DMS79 treated with DMSO at 0.1 percent for 48 hours (cell line): ENCODE measurements at places on chromosomes 6 and 20.

DNA sequence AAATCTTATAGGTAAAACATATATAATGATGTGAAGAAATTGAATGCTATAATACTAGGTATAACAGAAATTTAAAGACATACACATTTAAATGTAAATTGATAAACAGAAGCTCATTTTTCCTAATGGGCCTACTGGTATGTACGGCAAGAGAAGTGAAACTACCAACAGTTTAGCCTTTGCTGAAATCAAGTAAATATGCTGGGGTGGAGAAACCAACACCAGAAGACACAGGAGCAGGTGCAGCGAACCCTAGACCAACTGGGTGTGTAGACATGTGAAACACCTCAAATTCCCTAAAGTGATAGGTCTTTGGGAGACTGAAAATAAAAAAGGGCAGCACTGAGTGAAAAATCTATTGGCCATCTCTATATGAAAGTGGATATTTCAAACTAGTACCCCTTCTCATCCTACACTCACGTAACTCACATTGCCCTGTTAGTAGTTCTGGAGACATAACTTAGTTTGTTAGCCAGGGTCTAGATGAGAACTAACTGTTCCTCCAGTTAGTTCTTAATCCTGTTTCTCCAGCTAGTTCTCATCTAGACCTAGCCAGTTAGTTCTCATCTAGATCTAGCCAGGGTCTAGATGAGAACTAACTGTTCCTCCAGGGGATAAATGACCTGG lies 53.1 kb downstream of the SLC35D3 start:
- no peak for DNase-seq

DNA sequence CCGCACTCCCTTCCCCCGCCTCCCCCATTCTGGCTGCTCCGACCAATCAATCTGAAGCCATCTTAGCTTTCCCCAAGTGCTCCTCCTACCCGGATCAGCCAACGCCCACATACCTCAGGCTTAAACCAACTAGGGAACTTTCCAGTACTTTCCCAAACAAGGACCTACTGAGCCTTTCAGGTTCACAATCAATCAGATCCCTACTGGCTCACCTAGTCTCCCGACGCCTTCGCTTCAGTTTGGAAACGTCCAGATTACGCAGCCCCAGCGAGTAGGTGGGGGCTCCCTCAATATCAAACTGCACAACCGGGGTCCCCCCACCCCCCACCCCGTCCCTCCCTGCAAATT lies 432 bp downstream of the HSPA1L start:
- peak; percentile 95 for DNase-seq

DNA sequence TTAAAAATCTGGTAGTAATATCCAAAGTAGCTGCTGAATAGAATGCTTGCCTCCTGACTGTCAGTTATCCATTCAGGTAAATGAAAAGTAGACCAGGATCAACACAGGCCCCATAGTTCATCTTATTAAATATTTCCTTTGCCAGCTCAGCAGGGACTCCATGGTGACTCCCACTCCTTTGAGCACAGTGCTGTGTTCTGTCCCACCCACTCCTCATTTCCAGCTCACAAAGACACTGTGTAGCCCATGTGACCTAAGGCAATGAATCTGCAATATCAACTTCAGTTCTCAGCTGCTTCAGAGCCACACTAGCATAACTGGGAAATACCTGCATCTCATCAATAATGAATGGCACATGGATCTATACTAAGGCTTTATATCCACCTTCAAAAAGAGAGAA lies 189.5 kb upstream of the MANEA start:
- DNase-seq = no peak

DNA sequence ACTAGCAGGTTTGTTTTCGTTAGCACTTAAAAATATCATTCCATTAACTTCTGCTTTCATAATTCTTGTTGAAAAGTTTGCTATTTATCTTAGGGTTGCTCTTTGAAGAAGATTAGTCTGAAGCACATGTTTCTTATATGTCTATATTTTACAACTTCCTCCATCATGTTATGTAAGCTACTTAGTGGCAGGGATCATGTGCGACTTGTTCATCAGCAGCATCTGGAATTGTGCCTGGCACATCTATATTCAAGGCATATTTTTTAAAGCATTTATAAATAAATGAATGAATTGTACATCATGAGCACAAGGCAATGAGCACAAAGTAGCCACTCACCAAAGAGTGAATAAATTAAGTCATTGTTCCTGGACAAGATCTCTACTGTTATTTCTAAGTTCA lies 187.2 kb upstream of the COL21A1 start:
- no peak for DNase-seq

DNA sequence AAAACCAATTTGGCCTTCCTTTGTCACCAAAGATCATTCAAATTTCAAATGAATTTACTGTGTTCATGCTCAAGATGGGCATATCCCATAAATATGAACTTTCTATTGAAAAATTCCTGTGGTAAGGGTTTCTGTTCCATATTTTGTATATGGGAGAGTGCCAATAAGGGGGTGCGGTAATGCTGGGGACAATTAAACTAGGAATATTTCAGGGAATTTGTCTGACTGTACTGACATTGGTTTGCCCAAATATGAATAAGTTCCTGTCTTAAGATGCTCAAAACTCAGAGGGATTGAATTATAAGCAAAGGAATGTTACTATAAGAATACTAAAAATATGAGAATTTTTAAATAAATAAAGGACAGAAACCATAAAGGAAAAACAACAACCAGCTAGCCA lies 553.0 kb upstream of the MARCKS start:
- DNase-seq = no peak

- DNase-seq = peak; percentile 62
Measured at GRCh38 chr20:34794006-34794585, 31.4 kb downstream of the NCOA6 start.

DNA sequence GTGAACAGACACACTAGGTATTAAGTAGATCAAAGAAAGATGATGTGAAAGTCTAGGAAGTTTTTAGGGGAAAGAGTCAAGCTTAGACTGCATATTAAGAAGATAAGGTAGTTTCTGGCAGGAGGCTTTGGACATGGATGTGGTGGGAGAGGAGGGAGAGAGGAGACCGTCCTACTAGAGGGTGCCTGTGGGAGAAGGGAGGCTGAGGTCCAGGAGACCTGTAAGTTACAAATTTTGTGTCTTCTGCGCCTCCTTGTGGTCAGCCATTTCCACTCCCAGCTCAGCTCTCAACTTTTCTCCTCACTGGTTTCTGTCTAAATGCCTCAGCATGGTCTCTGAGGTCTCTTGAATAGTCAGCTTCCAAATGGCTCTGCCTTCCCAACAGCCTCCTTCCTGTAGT lies 193.5 kb downstream of the UNC5CL start:
- no peak for DNase-seq

DNA sequence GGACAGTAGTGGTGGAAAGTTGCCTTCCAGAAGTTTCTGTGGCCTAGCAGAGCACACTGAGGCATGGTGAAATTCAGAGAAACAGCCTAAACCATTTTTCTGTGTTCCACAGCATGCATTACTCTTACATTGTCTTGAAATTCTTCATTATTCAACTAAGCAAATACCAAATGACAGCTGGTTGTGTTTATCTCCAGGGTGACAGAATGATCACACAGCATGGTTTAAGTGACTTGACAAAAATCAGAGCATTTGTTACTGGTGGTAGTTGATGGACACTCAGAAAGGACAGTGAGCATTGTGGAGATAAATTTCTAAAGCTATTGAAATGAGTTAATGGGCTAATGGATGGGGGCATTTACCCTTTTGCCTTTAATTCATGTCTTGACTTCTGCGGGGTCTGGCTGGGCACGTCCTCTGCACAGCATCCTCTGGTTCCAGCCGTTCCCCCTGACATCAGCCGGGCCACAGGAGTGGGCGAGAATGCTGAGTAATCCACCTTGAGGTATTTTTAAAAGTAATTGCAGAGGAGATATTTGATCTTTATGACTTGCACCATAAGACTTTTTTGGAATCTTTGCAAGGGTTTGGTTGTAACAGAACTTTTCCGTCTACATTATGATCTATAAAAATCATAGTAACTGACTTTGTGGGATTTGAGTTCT lies 78.9 kb upstream of the SCP2D1 start:
- DNase-seq = no peak

DNA sequence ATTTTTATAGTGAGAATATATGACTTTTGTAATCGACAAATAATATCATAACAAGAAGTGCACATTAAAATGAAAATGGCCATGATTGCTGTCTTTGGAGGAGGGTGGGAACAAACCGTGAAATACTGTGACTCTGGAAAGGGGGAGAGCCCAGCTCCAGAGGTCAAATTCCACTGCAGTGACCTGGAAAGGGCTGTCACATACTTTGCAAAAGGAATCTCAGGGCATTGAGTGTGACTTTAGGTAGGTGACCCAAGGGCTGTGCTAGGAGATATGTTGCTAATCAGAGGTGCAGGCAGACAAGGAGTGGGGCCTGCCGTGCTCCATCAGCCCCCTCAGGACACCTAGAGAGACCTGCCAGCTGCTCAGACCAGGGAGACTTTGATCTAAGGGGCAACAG lies 28.1 kb upstream of the BMP7 start:
- no peak for DNase-seq

- DNase-seq = no peak
Measured at GRCh38 chr6:23091795-23092194, 522.4 kb downstream of the HDGFL1 start.

DNA sequence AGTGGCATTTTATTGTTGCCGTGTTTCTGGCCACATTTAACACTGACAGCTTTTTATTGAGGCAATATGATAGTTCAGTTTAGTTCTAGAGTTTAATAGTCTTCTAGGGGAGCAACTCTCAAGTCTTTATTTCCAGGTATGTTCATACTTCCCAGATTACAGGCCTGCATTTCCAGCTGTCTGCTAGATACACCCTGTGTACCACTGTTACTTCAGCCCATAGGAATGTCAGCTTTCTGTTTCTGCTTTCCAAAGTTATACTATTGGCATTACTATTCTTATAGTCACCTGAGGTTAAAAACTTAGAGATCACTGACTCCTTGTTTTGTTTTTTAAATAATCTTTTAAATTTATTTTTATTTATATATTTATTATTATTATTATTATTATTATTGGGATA lies 7.6 kb downstream of the ZNF451 start:
- no peak for DNase-seq

GRCh38 chr6:143592335-143592734 lies 80.8 kb upstream of the FUCA2 start:
- no peak for DNase-seq

GRCh38 chr6:150835620-150836019 lies 29.9 kb upstream of the MTHFD1L start:
- no peak for DNase-seq

DNA sequence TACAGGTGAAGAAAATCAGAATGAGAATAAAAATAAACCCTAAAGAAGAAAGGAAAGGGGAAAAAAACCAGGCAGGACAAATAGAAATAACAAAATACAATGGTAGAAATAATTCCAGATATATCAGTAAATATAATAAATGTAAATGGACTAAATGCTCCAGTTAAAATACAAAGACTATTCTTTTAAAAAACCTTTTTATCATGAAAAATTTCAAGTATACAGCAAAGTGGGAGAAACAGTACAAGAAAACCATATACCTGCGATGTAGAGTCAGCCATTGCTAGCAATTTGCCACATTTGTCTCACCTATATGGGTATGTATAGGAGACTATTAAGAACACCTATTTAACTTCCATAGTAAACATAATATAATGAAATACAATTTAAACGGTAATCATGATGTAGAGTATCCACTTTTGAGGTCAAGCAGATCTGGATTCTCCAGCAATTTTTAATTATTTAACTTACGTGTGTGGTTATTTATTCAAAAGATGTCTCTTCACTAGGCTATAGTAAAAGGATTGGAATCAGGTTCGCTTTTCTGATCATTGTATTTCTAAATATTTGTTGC lies 914 bp upstream of the VAPB start:
- no peak for DNase-seq

GRCh38 chr20:25022680-25023079 lies 30.1 kb upstream of the APMAP start:
- peak; percentile 5 for DNase-seq

GRCh38 chr20:47202733-47203667 lies 153.5 kb downstream of the ZMYND8 start:
- DNase-seq = no peak

- no peak for DNase-seq
Measured at GRCh38 chr20:1619861-1620444, at the start of gene SIRPB1. Gene SIRPB1, minus strand, starts transcription at chr20:1620009. Its CDS starts 65 bp downstream, at chr20:1619944.

DNA sequence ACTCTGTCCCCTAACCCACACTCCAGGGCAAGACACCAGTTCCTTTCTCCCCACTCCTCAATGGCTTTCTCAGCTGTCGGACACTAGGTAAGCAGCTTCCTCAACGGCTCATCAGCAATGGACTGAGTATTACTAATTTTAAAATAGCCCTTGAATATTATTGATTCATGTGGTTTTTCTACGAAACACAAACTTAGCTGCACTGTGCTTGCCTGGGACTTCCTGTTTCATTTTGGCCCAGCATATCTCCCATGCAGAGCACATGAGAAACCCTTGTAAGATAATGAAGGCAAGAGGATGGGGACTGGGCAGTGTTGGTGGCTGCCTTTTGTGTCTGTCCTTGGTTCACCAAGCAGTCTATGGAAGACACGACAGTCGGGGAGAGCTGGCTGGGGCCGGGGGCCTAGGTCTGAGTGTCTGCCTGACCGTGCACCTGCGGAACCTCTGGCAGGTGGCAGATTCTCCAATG lies 48.9 kb downstream of the RNASET2 start:
- DNase-seq = no peak

DNA sequence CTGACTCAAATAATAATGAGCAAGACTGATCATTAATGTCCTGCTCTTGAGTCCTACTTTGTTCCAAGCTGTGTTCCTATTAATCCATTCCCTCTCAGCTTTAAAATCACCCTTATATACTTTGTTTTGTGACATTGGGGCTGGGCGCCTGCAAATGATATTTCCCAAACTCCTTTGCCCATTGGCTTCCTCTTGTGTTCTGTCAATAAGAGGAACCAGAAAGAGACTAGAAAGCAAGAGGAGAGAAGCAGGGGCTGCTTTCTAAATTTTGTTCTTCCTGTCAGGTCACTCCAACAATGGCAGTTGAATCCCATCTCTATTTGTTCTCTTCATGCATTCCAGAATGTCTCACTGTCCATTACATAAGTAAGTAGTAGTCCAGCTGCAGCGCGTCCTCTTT lies 21.6 kb upstream of the TRIM27 start:
- no peak for DNase-seq

- no peak for DNase-seq
Measured at GRCh38 chr6:119552021-119552420, 202.5 kb upstream of the MAN1A1 start.

DNA sequence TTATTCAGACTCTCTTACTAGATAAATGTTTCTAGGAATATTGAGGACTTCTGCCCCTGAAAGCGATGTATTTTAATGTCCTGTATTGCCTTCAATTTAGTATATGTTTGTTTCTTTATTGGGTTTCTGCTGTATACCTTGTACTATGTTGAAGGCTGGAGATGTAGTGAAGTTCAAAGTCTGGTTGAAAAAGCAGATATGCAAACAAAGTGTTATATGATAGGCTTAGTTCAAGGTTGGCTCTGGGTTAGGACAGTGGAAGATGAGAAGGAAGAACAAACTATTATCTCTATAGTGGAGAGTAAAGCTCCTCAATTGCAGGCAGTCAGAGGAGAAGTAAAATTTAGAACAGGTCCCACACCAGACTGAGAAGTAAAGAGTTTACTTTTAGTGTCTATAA lies 36.3 kb upstream of the ADGRG6 start:
- DNase-seq = no peak

- DNase-seq = no peak
Measured at GRCh38 chr6:19605624-19606023, 231.5 kb upstream of the ID4 start.

GRCh38 chr20:51749674-51750036 lies 18.5 kb downstream of the ATP9A start:
- no peak for DNase-seq
